ENCODE measurements at places on chromosomes 2 and 18. TPM values are rescaled to one million over a fixed set of nuclear protein-coding genes. Genes with fewer than 3 reads are reported as not detected.

DNA sequence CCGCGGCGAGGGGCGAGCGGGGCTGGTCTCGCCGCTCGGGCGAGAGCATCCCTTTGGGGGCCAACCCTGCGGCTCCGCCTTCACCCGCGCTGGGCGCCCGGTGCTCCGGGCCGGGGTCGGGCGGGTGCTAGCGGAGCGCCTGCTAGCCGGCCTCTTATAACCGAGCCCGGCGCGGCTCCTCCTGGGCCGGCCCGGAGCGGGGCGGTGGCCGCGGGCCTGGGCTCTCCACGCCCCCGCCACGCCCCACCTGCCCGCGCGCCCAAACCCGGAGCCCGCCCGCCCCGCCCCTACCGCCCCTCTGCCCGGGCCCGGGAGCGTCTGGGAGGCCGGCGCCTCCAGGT, at the start of gene FOXI3:
TSS of gene FOXI3 (minus strand) at position 129 of the 341 bp plus-strand sequence. CDS start 158 bp downstream, outside the sequence.
- no peak for DNase-seq

DNA sequence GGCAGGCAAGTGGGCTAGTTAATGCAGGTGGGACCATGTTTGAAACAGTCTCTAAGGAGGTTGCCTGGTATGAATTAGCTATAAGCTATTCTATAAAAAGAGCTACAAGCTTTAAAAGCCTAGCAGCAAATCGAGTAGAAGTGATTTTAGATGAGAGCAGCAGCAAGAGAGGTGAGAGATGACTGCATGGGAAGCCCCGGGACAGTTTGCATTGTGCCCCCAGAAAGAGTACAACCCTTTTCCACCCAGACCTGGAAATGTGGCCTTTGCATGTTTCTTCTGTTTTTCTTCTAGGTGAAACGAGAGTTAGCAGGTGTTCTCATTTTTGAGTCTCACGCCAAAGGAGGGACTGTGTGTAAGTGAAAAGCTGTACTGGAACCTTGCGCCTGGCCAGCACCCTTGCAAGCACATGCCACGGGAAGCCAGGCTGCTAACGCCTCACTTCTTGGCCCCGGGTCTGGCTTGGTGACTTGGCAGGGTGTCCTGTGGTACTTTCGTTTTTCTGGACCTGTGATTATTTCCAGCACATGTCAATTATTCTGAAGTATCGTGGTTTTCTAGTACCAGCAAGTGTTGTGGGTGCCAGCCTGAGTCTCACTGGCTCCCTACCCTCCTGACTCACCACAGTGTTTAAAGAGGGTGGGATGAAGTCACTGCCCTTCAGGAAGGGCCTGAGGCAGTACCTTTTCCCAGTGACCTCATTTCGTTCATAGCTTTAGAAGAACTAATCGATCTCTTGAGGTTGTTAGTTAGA, 90.3 kb upstream of the MAP3K20 start:
- peak; percentile 67 for DNase-seq

- DNase-seq: peak; percentile 73
Measured at GRCh38 chr2:46540496-46541331, 61.3 kb downstream of the TMEM247 start.

DNA sequence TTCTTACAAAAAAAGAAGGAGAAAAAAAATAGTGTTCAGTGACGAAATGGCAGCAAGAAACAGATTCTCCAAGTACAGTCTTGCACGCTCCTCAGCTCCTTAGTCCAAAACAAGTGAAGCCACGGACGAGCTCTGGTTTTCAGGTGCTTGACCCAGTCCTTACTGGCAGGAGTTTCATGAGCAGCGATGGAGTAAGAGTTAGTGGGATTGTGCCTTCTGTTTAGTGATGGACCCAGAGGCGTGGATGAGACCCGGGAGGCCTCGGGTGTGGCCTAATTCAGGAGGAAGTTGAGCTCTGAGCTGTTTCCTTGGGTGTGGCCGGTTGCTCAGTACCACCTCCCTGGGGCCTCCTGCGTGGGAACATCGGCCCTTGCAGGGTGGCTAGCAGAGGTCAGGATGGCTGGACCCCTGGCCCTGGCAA, 52.0 kb downstream of the KIF5C start:
- no peak for DNase-seq

GRCh38 chr18:59735269-59735860, 38.1 kb upstream of the CCBE1 start:
- no peak for DNase-seq

GRCh38 chr2:38492042-38492615, 110.6 kb downstream of the HNRNPLL start:
- no peak for DNase-seq

GRCh38 chr2:113180131-113180946, 6.6 kb downstream of the PSD4 start:
- no peak for DNase-seq

DNA sequence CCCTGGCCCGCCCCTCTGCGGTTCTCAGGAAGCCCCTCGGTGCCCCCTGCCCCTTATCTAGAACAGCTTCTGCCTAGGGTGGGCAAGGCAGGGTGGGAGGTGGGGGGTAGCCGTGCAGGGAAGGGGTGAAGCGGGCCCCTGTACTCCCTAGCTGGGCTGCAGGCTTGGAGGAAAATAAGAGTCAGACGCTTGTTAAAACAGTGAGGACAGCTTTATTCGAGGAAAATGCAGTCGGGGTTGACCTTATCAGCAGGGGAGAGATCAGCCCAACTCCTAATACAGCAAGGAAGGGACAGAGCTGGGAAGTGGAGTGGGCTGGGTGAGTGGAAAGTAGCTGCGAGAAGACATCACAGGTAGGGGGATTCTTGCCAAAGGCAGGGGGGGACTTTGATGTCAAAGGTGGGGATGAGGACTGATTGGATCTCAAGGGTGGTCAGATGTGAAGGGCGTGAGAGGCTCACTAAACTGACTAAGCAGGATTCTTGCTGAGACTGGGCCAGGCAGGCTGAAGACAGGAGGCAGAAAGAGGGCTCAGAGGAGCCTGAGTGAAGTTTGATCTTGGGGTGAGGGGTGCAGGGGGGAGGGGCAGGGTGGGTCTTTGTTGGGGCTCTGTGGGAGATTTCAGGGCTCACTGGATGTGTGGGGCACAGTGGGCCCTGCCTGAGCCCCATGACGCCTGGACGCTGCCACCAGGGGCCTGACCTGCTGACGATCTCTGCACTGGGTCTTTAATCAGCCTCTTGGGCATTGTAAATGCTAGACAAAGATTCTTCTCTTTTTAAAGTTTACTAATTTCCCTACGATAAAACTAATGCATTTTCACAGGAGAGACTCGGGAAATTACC, 29.9 kb downstream of the HPCAL1 start:
- DNase-seq: no peak

- peak; percentile 56 for DNase-seq
Measured at GRCh38 chr2:172096626-172097547, 5.8 kb downstream of the DLX2 start.

DNA sequence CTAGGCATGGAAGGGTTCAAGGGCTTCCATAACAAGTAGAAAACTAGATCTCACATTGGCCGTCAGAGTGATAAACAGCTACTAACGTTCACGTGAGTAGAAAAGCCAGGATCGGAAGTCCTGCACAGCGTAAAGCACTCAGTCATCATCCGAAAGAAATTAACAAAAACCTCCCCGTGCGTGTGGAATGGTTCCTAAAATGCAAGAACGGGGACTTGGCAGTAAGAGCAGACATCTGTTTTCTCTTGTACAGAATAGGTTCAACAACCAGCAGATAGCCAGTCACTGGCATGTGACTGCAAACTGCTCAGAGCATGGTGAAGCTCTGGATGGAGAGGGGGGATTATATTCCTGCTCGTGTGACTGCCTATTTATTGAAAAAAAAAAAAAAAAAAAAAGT, 106.9 kb upstream of the ITGB6 start:
- peak; percentile 92 for DNase-seq

- DNase-seq: no peak
Measured at GRCh38 chr2:240305369-240305962, 130.0 kb upstream of the GPC1 start.

GRCh38 chr2:240948086-240948485, 42.0 kb downstream of the CROCC2 start:
- no peak for DNase-seq

GRCh38 chr2:222364285-222364895, 60.0 kb upstream of the SGPP2 start:
- DNase-seq: peak; percentile 47

DNA sequence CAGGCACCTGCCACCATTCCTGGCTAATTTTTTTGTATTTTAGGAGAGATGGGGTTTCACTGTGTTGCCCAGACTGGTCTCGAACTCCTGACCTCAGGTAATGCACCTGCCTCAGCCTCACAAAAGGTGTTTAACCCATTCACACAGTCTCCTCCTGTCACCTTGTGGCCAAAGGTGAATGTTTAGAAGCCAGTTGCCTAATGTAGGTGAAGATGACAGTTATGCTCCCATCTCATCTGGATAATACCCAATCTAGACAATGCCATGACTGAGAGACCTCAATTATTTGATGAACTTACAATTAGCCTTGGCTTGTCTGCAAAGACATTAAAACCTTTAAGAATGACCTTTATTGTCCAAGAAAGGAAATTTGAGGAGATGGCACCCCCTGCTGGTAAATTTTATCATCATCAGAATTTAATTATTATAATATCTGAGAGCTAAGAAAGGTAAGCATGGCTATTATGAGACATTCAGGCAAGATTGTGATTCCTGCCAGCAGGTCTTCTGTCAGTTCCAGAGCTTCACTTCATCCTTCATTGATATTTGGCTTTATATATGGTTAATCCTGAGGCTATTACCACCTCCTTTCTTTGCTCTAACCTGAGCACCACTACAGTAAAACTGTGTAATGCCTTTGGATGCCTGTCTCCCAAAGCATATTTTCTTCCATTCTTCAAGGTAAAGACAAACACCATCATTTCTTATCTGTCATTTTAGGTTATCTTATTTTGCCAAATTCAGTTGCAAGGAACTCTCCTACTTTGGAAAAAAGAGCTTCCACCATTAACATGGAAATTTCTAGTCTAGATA, 117.6 kb downstream of the FAM124B start:
- DNase-seq: peak; percentile 54

DNA sequence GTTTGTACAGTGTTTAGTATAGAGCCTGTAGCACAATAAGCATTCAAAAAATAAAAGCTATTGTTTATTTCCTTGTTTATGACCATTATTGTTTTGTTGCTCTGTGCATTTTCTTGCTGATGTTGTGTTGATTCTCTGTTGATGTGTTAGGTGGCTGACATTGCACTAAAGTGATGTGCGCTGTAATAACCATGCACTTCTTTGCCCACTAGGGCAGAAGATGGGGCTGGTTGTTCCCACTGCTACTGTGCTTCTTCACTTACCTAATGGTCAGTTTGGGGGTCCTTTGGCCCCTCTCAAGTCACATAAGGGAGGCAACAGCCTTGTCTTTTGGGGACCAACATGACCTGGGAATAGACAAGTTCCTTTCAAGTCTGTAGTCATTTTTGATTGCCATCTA, 6.0 kb downstream of the SCG2 start:
- no peak for DNase-seq

DNA sequence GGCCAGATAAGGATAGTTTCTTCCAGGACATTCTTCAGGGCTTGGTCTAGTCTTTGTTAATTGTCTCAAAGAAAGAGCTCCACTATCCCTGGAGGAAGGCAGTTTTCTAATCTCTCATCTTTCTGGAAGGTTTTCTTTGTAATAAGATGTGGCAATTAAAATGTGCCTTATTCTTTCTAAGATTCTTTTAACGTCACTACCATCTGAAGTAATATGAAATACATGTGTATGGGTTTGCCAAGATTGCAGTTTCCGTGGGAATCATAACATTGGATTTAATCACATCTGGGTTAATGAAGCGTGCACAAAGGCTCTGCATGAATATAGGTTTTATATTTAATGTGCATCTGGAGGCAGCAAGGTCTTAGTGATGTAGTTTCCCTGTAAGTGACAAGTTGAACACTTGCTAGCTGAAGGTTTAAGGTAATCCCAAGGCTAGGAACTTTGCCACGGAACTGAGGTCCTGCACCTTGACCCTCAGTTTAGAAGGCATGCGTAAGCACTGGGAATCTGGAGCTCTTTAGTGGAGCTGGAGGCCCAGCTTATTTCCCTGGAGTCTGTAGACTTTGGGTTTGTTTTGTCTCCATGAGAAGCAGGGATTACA, 25.7 kb downstream of the DIS3L2 start:
- peak; percentile 52 for DNase-seq

- no peak for DNase-seq
Measured at GRCh38 chr18:41540237-41540871, 414.7 kb upstream of the PIK3C3 start.

GRCh38 chr2:8494589-8494988, 187.3 kb upstream of the ID2 start:
- no peak for DNase-seq

- no peak for DNase-seq
Measured at GRCh38 chr18:62338446-62339105, 13.5 kb downstream of the TNFRSF11A start.

- DNase-seq: no peak
Measured at GRCh38 chr18:79495591-79496071, 99.9 kb downstream of the NFATC1 start.

- no peak for DNase-seq
Measured at GRCh38 chr2:79861059-79861374, 348.2 kb downstream of the CTNNA2 start.

DNA sequence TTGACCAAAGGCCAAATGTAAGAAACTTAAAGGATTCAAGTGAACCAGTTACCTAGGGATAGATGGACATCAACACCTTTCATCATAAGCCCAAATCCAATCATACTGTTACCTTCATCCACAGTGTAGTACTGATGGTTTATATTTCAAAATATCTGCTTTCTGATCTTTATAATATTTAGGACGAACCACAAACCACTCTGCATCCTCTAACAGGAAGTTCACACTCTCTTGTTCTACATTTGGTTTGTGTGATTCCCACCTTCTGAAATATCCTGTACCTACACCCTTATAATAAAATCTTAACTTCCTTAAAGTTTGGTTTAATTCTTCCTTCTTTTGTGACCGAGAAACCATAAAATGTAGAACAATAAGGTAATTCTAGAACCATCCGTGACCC, 535.7 kb upstream of the CHAC2 start:
- DNase-seq: no peak

- DNase-seq: peak; percentile 79
Measured at GRCh38 chr2:168566974-168567665, 111.0 kb downstream of the CERS6 start.

The SULT1C2 gene
- total RNA-seq: 0.26 TPM

The CDH19 gene
- total RNA-seq: not detected

The SLC14A1 gene
- 31.0 TPM for total RNA-seq

The SLC39A6 gene
- 107 TPM for total RNA-seq

The ATOH8 gene
- total RNA-seq: 19.0 TPM

The MYO3B gene
- total RNA-seq: 0.50 TPM

The TNS1 gene
- total RNA-seq: 44.4 TPM

The CCL20 gene
- total RNA-seq: not detected

The GYPC gene
- total RNA-seq: 135 TPM

The CD207 gene
- total RNA-seq: not detected

The RPS27A gene
- total RNA-seq: 679 TPM

The SLC16A14 gene
- 5.6 TPM for total RNA-seq

The CGREF1 gene
- 10.0 TPM for total RNA-seq

The PAX8 gene
- 0.51 TPM for total RNA-seq

The SPP2 gene
- total RNA-seq: not detected
